ENCODE measurements at places on chromosomes 5 and 9.

- no peak for DNase-seq
These were observed 48.9 kb upstream of the DMRT1 start for GRCh38 chr9:792331-793260.

DNA sequence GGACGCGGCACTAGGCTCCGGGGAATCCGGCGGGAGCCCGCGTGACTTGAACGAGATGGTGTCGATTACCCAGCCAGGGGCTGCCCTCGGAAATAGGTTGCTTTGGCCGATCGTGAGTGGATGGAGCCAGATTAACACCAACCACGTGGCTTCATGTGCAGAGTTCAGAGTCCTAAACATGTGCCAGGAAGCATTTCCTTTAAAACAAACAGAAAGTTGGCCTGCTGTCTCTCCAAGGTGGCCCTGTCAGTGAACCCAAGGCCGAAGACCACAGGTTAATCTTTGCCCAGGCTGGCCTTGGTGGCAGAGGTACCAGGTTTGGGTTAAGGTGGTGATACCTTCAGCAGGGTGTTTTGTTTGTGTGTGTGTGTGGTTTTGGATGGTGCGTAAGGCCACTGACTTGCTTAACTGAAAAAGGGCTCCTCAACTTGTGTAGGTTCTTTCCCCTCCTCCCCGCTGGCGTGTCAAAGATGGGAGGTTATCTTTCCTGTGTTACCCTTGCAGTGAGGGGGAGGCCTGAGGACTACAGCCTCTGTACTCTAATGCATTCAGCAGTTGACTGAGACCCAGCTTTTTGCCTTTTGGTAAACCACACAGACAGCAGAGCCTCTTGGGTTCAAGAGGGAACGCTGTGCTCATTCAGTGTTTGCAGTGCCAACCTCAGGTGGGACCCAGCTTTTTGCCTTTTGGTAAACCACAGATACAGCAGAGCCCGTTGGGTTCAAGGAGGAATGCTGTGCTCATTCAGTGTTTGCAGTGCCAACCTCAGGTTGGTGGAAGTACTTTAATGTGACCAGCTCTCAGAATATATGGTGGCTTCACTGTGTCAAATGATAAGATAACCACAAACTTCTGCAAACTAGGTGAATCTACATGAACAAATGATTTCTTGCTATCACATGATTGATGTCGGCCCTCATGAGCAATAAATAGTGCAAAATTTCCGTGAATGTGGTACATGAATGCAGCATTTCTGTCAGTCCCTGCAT lies 1.4 kb downstream of the IQGAP2 start:
- DNase-seq: no peak

DNA sequence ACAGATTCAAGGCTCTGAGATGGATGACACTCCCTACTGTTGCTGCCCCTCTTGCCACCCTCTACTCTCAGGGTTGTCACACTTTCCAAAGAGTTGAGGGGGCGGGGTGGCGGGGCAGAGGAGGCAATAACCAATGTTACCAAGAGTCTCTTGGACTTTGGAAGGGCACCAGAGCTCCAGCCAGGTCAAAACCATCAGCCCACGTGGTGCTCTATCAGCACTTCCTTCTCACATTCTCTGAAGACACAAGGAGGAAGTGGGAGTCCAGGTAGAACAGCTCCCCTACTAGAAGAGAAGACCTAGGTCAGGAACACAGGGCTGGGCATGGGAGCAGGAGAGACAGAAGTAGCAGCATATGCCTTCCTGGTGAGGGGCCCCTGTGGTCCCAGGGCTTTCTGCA lies 33.0 kb upstream of the PIK3R1 start:
- no peak for DNase-seq

GRCh38 chr5:160923936-160924710 lies 72.1 kb upstream of the ATP10B start:
- no peak for DNase-seq

GRCh38 chr5:158268286-158268685 lies 409.3 kb upstream of the CLINT1 start:
- DNase-seq: no peak

DNA sequence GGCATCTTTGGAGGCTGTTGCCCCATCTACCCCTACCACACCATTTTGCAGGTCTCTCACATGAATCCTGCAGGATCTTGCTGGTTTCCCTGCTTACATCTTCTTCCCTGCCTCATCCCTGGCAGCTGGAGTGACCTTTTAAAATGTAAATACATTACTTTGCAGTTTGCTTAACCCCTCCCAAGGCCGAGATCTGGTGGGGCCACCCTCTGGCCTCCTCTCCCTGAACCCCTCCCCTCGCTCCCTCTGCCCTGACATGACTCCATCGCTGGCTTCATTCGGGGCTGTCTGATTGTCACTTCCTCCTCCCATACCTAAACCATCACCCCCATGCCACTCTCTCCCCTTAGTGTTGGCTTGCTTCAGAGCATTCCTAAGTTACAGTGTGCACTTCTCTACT lies 12.6 kb upstream of the PALM2AKAP2 start:
- DNase-seq: no peak

GRCh38 chr9:83622433-83622938 lies 457 bp upstream of the IDNK start:
- DNase-seq: no peak

GRCh38 chr5:143218517-143219170 lies 184.8 kb downstream of the NR3C1 start:
- DNase-seq: no peak

Data from NCI-H2107 (cell line).